Kidney (tissue), 22 donors: ENCODE measurements at places on chromosomes 11 and 22.
A peak's percentile ranks its signal among the peaks of the same experiment; 100 is the strongest.

DNA sequence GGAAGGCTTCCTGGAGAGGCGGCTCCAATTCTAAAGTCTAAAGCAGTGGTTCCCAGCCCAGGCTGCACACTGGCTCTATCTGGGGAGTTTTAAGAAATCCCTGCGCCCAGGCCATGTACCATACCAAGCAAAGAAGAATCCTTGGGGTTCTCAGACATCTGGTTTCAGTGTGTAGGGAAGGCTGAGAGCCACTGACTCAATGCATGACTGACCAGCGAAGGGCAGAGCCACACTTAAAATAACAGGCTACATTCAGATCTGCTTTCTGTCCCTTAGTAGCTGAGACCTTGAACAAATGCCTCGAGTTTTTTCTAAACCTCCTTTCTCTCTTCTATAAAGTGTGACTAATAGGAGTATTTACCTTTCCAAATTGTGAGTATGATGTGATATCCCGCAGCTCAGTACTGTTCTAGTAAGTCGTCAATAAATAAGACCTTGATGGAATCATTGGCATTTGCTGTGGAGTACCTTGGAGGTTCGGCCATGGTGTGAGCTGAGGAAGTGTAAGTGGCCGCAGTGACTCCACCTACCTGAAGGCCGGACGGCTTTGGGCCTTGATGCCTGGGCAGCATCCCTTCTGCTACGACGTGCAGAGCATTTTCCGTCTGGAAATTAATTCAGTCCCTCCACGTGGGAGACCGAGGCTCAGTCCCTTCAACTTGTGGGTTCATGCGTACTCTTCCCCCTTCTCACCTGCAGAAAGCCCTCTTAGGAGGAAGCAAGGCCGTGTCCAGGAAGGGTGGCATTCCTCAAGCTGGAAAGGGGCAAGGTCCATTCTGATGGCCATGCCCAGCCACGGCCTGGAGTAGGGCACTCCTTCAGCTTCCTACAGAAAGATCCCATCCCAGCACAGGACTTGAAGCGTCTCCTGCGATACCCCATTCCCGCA, 25.1 kb downstream of the GLB1L2 start:
- DNase-seq = peak; percentile 22

GRCh38 chr11:11502263-11502861, 119.4 kb downstream of the GALNT18 start:
- DNase-seq = no peak

GRCh38 chr11:33895752-33896137, 3.9 kb upstream of the LMO2 start:
- peak; percentile 28 for DNase-seq

DNA sequence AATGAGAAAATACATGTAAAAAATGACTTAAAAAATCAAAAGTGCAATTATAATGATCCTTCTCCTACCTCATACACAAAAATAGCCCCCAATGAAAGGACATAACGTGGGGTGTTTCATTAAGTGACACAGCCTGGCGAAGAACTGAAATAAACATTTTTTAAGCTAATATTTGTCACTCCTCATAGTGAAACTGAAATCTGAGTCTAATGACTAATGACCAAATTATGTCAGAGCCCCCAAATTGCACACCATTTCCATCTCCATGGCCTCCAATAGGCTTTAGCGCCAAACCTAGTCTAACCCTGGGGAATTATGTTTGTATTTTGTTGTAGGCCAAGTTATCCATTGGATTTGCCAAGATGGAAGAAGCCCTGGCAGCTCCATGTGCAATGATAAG, 119.1 kb downstream of the WT1 start:
- no peak for DNase-seq

GRCh38 chr11:69409812-69410645, 71.4 kb upstream of the LINC01488 start:
- DNase-seq = no peak

GRCh38 chr11:94217705-94218104, 86.7 kb upstream of the IZUMO1R start:
- DNase-seq = no peak

DNA sequence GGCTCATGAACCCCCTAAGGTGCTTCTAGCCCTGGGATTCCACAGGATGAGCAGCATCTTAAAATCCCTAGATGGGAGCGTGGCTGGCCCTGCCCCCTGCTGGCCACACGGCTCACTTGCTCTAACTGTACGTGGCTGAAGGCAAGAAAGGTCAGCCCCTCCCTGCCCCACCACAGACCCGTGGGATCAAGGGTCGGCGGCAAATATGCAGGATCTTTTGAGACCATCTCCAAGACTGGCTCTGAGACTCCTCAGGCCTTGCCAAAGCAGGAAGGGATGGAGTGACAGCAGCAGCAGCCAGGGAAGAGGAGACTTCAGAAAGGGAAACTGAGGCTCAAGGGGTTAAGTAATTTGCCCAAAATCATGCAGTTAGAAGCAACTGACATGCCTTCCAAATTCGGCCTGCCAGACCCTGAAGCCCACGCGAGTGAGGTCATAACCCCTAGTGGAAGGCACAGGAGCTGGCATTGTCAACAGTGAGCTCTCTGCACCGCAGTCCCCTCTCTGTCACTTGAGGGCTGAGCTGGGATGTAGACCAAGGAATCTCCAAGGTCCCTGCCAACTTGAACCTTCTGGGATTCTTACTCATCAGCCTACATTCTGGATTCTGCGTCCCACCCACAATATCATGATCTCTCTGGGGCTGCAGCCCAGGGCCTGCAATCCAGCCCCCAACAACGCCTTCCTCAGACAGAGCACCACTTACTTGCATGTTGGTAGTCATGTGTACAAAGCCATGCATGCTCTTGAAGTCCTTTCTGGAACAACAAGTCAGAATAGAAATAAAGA, 31.4 kb downstream of the CREB3L1 start:
- peak; percentile 81 for DNase-seq

- DNase-seq = peak; percentile 55
These were observed 41.5 kb upstream of the HSPA8 start for GRCh38 chr11:123103326-123103980.

- no peak for DNase-seq
These were observed 16.4 kb downstream of the PPM1F start for GRCh38 chr22:21936151-21936775.
